Posterior vena cava (tissue), 2 donors: ENCODE measurements at places on chromosomes 5 and 9. TPM values are rescaled to one million over a fixed set of nuclear protein-coding genes. Genes with fewer than 3 reads are reported as not detected.

- DNase-seq: no peak
Measured at GRCh38 chr5:169223595-169223953, 77.4 kb downstream of the SLIT3 start.

RASA1 gene
- total RNA-seq: 23.0 TPM

DNA sequence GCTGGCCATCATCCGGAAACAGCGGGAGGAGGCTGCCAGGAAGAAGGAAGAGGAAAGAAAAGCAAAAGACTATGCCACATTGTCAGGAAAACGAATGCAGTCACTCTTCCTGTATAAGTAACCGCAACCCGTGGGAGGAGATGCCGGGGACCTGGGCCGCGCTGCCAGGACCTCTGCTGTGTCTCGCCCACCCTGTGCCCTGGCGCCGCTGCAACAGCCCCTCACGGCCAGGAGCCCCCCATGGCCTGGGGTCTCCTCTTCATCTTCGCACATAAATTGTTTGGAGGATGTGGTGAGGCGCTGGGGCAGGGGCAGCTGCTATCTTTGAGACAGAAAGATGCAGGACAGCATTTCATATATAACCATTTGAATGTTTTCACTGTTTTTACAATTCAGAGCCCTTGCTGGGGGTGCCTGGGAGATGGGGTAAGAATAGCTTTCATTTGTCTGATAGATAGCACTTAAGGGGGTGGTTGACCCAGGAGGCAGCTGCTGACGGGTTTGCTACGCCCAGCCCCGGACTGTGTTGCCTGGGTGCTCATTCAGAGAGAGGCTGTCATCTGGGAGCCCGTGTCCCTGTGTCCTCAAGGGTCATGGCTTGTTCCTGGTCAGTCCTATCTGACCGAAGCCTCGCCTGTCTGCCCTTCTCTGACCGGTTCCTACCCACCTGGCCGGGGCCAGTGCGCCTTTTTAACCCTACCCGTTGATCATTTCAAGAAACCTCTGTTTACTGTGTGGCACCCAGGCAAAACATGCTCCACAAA lies 1067.7 kb upstream of the COX7C start:
- no peak for DNase-seq

SHC3 gene
- 12.2 TPM for total RNA-seq

DNA sequence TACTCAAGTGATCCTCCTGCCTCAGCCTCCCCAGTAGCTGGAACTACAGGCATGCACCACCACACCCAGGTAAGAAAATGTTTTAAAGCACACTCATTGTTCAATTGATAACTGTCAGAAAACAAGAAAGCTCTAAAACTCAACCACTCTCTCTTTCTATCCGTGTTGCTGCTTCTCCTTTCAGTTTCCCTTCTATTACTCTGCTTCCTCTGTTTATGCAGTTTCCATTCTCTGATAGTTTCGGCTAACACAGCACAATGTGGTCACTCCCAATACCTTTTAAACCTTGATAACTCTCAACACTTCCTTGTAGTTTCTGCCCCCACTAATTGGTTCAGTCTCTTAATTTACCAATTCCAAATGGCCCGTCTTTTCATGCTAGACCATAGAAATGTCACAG lies 59.2 kb upstream of the NR4A3 start:
- DNase-seq: no peak

DNA sequence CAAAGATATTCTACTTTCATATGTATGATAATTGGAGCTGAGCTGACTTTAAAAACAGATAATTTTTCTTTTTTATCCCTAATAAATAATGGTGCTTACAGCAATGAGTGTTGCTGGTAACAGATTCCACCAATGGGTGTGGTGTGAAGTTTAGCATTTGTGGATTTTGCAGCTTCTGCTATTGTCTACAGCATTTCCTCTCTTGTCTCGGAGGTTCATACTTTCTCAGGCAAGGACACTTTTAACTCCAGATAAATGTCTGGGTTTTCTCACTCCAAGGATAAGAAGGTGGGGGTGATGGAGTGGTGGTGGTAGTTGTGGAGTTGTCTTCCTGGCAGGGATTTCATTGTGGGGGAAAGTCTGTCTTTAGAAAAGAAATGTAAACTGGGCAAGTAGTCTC lies 120.0 kb upstream of the CDKN2B start:
- no peak for DNase-seq

DNA sequence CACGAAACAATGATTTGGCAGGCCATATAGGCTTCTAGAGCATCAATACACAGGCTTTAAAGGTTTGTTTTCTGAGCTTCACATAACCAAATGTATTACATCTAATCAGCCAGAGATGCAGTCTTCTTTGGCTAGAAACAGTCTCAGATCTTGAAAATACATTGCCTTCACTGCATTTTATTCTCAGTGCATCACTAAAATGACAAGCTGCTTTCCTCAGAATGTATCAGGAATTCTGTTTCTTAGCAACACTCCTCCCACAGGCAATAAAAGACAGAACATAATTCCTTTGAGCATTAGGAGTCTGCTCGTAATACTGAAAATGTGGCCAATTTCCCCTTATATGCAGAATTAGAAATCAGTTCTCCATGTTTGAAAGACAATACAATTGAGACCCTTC lies 36.9 kb downstream of the FEM1C start:
- no peak for DNase-seq

DNA sequence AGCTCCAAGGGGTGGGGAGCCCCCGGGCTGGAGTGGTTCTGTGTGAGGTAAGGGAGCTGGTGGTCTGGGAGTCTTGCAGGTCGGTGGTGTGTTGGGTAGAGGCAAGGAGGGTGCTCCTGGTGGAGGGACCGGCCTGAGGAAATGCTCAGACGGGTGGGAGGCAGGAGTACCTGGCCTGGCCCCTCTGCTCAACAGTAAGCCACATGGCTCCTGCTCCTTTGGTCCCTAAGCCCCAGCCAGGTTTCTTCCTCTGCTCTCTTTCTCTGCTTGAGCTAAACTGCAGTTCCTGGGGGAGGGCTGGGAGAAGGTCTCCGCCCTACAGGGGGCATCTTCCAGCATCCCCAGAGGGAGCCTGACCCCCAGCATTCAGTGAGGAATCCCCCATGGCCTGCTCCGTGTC lies 17.2 kb downstream of the TSPAN17 start:
- no peak for DNase-seq

- DNase-seq: no peak
Measured at GRCh38 chr5:160159991-160160792, 40.9 kb upstream of the PWWP2A start.

DNA sequence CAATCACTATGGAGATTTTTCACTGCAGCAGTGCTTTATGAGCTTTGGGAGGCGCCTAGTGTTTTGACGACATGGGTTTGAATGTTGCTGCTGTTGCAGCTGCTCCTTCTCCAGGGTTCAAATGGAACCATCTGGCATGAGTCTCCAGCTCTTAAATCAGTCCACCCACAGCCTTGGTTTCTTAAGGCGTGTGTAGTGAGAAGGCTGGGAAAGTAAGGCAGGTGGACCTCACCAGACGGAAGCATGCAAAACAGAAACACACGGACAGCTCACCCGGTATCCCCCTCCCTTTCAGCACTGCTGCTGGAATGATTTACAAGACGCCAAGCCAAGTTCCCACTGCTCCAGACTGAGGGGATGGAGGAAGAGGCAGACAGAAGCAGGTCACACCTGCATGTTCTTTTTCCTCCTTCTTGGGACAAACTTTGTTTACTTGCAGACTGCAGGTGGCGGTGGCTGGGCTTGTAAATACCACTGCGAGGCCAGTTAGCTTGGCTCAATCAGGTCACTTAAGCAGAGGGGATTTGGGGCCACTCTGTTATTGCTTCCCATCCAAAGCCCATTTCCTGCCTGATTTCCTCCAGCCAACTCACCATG lies 47.4 kb downstream of the ADAM19 start:
- peak; percentile 45 for DNase-seq

GRCh38 chr5:6875376-6875775 lies 162.1 kb downstream of the TENT4A start:
- no peak for DNase-seq

PCA3 gene
- total RNA-seq: 0.24 TPM

GRCh38 chr5:9431151-9431495 lies 114.8 kb downstream of the SEMA5A start:
- no peak for DNase-seq

- DNase-seq: no peak
Measured at GRCh38 chr9:22118810-22119521, 109.9 kb upstream of the CDKN2B start.

EIF4E1B gene
- not detected for total RNA-seq

CORO2A gene
- 1.2 TPM for total RNA-seq

GRCh38 chr5:137342764-137343163 lies 156.4 kb downstream of the SPOCK1 start:
- no peak for DNase-seq

ACSL6 gene
- 0.62 TPM for total RNA-seq

GRCh38 chr5:124738681-124739633 lies 7.5 kb downstream of the ZNF608 start:
- no peak for DNase-seq

DNA sequence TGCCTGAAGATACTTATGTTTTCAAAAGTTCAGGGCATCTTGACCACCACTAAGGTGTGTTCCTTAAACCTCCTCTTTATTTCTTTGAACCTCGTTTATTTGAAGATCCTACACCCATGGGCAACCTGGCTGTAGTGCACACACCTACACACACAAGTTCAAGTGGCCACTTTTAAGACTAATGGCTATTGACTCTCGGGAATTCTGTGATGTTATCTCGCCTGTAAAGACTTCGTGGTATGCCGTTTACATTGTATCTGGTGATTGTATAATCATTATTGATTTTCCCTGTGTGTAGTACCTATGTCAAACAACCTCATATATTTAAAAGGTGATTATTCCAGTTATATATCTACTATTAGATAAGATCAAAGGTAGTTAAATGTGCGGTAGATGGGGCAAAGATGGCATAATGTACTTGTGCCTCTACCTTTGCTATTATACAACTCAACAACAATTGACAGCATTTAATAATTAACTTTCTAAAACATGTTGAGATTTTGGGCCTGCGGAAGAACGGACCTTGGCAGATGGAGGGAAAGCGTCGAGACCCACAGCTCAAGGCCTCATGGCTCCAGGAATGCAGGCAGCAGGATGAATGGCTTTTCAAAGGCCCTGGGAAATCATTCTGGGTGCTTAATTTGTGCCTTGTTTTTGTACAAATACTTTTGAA lies 51.4 kb upstream of the IRX2 start:
- no peak for DNase-seq

CTSL gene
- total RNA-seq: 176 TPM

DNA sequence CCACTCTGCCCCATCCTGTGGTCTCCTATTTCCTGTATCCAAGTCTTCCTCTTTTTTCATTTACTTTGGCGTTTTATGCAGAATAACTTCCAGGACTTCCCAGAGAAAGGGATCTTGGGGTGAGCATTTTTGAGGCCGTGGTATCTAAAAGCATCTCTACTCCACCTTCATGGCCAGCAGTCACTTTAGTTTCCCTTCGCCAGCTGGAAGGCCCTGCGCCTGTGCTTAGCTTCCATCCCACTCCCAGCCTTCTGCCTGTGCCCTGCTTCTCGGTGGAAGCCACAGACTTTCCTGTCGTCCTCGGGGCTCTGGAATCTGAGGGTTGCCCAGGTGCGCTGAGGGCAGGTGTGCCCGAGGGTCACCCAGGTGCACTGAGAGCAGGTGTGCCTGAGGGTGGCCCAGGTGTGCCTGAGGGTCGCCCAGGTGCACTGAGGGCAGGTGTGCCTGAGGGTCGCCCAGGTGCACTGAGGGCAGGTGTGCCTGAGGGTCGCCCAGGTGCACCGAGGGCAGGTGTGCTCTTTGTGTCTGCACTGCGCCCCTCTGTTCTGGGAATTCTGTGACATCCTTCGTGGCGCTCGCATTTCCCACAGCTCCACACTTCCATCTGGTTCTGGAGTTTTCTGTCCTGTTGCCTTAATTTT lies 32.4 kb upstream of the LRRC14B start:
- DNase-seq: peak; percentile 30

DNA sequence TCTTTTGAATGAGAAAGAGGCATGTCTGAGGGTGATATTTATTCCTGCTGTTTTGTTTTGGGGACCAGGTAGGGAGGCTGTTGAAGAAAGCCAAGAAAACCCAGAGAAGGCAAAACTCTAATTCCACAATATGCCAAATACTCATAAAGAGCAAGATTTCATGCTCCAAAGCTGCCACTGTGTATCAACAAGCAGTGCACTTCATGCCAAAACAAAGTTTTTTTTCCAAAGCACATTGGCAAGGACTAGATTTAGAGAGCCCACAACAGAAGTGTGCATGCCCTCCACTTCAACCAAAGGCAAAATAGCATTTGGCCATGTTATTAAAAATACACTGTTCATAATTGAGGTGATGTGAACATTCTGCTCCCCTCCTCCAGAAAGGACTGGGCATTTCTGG lies 229.9 kb downstream of the EBF1 start:
- DNase-seq: no peak

DNA sequence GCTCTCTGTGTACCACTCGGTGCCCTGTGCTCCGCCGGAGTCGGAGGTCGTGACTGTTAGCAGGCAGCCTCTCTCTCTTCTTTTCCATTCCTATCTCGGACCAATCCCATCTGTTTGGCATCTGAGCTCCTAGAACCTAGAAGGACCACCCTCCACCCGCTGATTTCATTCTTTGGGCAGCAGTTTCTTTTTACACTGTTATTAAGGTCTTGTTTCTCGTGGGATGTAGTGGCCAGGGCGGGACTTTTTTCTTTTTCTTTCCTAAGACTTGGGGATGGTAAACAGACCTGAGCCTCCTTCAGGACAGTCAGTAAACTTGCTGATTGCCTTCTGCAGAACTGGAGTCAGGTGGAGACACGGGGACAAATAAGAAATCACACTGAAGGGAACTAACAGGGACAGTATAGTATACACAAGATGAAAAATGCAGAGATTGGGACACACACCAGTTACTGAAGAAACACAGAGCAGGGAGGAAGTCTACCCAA lies 500 bp downstream of the URM1 start:
- DNase-seq: no peak

- no peak for DNase-seq
Measured at GRCh38 chr5:65262649-65263059, 219.1 kb downstream of the ADAMTS6 start.

DNA sequence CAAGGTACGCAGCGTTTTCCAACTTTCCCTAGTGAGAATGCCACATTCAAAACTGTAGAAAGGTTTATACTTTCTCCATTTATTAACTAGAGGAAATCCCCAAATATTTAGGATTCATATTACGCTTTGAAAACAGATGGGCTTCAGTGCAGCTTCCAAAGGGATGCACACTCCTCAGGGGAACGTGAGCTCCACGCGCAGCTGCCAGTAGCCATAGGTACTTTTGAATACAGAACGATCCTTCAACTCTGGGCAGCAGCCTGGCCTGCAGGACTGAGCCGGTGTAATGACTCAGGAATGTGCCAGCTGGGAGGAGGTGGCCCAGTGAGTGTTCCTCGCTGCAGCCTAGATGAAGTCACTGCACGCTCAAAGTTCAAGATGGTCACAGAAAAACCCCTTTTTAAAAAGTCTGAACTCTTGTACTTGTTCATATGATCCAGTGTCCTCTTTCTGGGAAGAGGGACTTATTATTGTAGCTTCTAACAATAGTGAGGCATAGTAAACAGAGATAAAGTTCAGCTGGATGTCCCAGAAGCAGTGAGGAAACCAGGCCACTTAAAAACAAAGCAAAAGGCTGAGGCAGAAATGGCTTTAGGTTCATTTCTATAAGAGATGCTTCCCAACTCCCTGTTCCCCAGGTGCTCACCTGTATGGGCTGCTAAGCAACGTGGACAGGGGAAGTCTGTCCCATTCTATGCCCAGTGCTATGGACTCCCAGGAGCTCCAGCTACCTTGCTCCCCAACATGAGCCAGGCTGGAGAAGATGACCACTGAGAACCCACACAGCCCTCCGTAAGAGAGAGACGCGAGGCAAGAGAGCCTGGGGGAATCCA lies 130.0 kb downstream of the LHFPL2 start:
- DNase-seq: no peak
